Bone marrow (tissue), 2 donors: ENCODE measurements at places on chromosomes 3 and 15.

DNA sequence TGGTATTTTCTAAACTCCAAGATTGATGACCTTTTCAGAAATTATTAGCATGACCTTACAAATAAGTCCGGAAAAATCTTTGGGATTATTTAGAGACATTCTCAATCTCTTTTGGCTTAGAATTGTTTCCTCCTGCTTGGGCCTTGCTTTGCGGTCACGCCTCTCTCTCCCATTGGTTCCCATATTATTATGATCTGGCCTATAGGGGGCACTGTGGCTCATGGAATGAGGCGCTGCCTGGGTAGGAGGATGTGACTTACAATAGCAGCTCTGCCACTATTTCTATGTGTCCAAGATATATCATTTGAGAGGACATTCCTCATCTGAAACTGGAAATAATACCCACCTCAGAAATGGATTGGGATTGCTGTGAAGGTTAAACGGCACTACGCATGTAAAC lies 464.9 kb downstream of the MFSD1 start:
- no peak for DNase-seq

DNA sequence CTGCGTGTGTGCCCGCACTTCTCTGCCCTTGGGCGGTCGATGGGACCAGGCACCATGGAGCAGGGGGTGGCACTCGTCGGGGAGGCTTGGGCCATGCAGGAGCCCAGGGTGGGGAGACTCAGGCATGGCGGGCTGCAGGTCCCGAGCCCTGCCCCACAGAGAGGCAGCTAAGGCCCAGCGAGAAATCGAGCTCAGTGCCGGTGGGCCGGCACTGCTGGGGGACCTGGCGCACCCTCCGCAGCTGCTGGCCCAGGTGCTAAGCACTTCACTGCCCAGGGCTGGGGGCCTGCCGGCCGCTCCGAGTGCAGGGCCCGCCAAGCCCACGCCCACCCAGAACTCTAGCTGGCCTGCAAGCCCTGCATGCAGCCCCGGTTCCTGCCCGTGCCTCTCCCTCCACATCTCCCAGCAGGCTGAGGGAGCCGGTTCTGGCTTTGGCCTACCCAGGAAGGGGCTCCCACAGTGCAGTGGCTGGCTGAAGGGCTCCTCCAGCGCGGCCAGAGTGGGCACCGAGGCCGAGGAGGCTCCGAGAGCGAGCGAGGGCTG lies 553 bp upstream of the RTP4 start:
- DNase-seq = no peak

DNA sequence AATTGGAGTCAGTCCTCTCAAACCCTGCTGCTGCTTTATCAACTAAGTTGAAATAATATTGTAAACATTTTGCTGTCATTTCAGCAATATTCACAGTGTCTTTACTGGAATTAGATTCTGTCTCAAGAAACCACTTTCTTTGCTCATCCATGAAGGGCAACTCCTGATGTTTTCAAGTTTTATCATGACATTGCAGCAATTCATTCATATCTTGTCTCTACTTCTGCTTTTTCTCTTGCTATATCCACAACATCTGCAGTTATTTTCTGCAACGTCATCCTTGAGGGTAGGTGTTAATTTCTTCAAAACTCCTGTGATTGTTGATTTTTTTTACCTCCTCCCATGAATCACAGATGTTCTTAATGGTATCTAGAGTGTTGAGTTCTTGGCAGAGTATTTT lies 181.6 kb downstream of the EPHA6 start:
- DNase-seq = no peak

GRCh38 chr3:124648551-124648950 lies 81.7 kb upstream of the UMPS start:
- no peak for DNase-seq

DNA sequence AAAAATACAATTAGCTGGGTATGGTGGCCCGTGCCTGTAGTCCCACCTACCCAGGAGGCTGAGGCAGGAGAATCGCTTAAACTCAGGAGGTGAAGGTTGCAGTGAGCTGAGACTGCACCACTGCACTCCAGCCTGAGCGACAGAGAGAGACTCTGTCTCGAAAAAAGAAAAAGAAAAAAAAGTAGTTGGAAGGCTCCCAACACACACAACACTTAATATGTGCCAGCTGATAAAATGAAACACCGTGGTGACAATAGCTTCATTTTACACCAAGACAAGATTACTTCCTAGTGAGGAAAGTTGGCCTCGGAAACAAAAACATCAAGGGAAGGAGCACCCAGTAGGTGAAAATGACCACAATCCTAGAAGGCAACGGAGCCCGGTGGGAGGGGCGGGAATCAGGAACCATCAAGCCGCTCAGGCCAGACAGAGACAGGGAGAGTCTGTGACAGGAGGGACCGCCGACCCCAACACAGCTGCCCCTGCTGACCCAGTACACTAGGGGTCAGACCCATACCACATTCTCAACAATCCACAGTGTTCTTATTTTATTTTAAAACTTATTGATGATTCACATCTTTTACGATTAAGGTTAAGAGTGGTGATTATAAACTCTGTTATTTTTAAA lies 54.5 kb upstream of the OCA2 start:
- DNase-seq = no peak

- DNase-seq = no peak
Measured at GRCh38 chr3:52847726-52848125, 12.9 kb upstream of the MUSTN1 start.
